ENCODE measurements at places on chromosomes 11 and 22. TPM values are rescaled to one million over a fixed set of nuclear protein-coding genes. Genes with fewer than 3 reads are reported as not detected.

Gene PRPF19
- total RNA-seq = 41.5 TPM

Gene FADD
- total RNA-seq = 8.8 TPM

Gene KRTAP5-9
- total RNA-seq = not detected

Gene WEE1
- 38.3 TPM for total RNA-seq

Gene PTPRCAP
- total RNA-seq = 2.0 TPM

Gene HEPHL1
- not detected for total RNA-seq

Gene NAT10
- total RNA-seq = 19.2 TPM

Gene TPST2
- 27.1 TPM for total RNA-seq

Gene PATE2
- not detected for total RNA-seq

Gene SLC15A3
- total RNA-seq = 16.8 TPM

Gene CARD18
- total RNA-seq = 0.72 TPM

Gene MYO7A
- total RNA-seq = 4.6 TPM

Gene SCGB1A1
- total RNA-seq = not detected

Gene OR9G4
- not detected for total RNA-seq

Gene OR2AG1
- not detected for total RNA-seq

Gene PKP3
- 0.84 TPM for total RNA-seq

Gene MPZL2
- total RNA-seq = 11.8 TPM

Gene GPHA2
- total RNA-seq = not detected

Gene MYEOV
- total RNA-seq = not detected

Gene HOATZ
- total RNA-seq = not detected

Gene SLC22A12
- not detected for total RNA-seq

Gene PRRG4
- total RNA-seq = 0.62 TPM

Gene TRMT2A
- total RNA-seq = 28.5 TPM

Gene ENDOD1
- total RNA-seq = 10.7 TPM

Gene OR51B2
- total RNA-seq = not detected

Gene USH1C
- total RNA-seq = 1.3 TPM

Gene ADORA2A
- 4.1 TPM for total RNA-seq

Gene ROBO4
- 27.6 TPM for total RNA-seq

Gene TRIM29
- 0.50 TPM for total RNA-seq

Gene ENTHD1
- not detected for total RNA-seq

Gene LIF
- 0.64 TPM for total RNA-seq

Gene CLP1
- 7.7 TPM for total RNA-seq

Gene PAMR1
- total RNA-seq = 12.4 TPM

Gene CCDC81
- 0.25 TPM for total RNA-seq

Gene CNIH2
- not detected for total RNA-seq

Gene APOL3
- total RNA-seq = 29.5 TPM

Gene TLCD5
- total RNA-seq = 9.1 TPM

Gene TMEM151A
- total RNA-seq = 0.25 TPM

Gene PRDX5
- total RNA-seq = 362 TPM

Gene PDE3B
- total RNA-seq = 5.6 TPM

Gene SPI1
- 11.2 TPM for total RNA-seq

Gene SMIM35
- total RNA-seq = not detected

Gene HMOX1
- 3.8 TPM for total RNA-seq

Gene WNT11
- 15.2 TPM for total RNA-seq

Gene SLC35C1
- 5.1 TPM for total RNA-seq

Gene SERPING1
- total RNA-seq = 121 TPM

Gene SF3A1
- total RNA-seq = 104 TPM

Gene B4GALNT4
- 0.50 TPM for total RNA-seq

Gene GRIA4
- not detected for total RNA-seq

Gene TEX12
- total RNA-seq = not detected

Gene NLRP6
- 0.32 TPM for total RNA-seq

Gene IL10RA
- total RNA-seq = 6.0 TPM

Gene APOA4
- total RNA-seq = not detected

Gene PANX3
- total RNA-seq = not detected

Gene OSBP2
- 16.0 TPM for total RNA-seq

Gene ZNRF3
- total RNA-seq = 6.9 TPM

Gene OR52K1
- total RNA-seq = not detected

Gene OR6T1
- not detected for total RNA-seq

Gene LAYN
- total RNA-seq = 3.8 TPM
